ENCODE measurements at places on chromosomes 5 and 9. TPM values are rescaled to one million over a fixed set of nuclear protein-coding genes. Genes with fewer than 3 reads are reported as not detected.

MCCC2 gene
- total RNA-seq = 22.8 TPM

UBE2D2 gene
- 38.9 TPM for total RNA-seq

CDH18 gene
- 0.78 TPM for total RNA-seq

CKMT2 gene
- 3.9 TPM for total RNA-seq

C9orf50 gene
- not detected for total RNA-seq
